Hypothalamus (tissue), 51 donors: ENCODE measurements at places on chromosomes 5 and 9.

- DNase-seq, result peak; percentile 12
These were observed 51.9 kb downstream of the TGFBI start for GRCh38 chr5:136080483-136081216.

- no peak for DNase-seq
These were observed 108.4 kb downstream of the ENTREP1 start for GRCh38 chr9:69433392-69433791.

DNA sequence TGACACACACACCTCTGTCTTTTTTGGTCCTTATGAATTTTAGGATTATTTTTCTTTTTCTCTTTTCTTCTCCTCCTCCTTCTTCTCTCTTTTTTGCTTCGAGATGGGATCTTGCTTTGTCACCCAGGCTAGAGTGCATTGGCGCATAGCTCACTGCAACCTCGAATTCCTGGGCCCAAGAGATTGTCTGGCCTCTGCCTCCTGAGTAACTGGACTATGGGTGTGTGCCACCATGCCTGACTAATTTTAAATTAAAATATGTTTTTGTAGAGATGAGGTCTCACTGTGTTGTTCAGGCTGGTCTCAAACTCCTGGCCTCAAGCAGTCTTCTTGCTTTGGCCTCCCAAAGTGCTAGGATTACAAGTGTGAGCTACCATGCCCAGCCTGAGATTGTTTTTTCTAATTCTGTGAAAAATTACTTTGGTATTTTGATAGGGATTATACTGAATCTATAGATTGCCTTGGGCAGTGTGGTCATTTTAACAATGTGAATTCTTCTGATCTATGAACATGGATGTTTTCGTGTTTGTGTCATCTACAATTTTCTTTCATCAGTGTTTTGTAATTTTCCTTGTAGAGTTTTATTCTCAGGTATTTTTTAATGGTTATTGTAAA is 7.7 kb downstream of the AHRR start:
- DNase-seq, result no peak

DNA sequence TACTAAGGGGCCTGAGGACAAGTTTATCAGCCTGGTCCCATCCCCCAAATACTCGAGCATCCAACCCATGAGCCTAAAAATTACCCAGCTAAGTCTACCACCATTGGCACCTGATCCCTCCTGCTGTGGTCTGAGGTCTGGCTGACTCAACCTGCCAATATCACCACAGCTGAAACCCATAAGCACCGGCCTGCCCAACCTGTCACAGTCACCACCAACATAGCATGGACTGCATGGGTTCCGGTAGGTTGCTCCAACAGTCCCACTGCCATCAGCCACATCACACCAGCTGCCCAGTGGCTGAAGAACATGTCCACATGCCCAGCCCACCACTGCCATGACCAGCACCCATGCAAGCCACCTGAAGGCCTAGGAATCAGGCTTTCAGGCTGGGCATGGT is 495.0 kb downstream of the PRELID2 start:
- no peak for DNase-seq

GRCh38 chr5:141199359-141200235 is at the start of gene PCDHB11:
Gene PCDHB11 (plus strand): TSS chr5:141199627. CDS start chr5:141199775, 148 bp downstream.
- no peak for DNase-seq

GRCh38 chr5:73969195-73970036 is 343.4 kb downstream of the ARHGEF28 start:
- DNase-seq, result no peak

DNA sequence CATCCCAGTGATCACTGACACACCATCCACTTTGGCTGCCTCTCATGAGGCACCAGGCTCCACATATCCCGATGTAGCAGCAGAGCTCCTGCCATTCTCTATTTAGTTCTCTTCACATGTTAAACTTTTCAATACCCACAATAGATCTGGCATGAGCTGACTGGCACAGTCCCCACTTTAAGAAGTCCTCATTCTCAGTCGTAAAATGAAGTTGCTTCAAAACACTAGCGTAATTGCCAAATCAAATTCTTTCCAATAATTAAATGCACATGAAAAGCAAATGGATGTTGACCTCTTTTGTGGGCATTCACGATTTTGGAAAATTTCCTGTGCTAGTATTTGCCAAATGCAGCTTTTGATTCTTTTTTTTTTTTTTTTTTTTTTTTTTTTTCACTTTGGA is 32.4 kb downstream of the HAPLN1 start:
- DNase-seq, result no peak

GRCh38 chr5:142013734-142014521 is 1.1 kb upstream of the GNPDA1 start:
- no peak for DNase-seq

- no peak for DNase-seq
These were observed 4.0 kb downstream of the SNX30 start for GRCh38 chr9:112754578-112754977.

GRCh38 chr9:107929443-107929842 is 439.9 kb upstream of the KLF4 start:
- peak; percentile 13 for DNase-seq

- DNase-seq, result no peak
These were observed 884 bp upstream of the GSN start for GRCh38 chr9:121266906-121267650.

- DNase-seq, result peak; percentile 15
These were observed 77.2 kb downstream of the ATP10B start for GRCh38 chr5:160774666-160775315.

- no peak for DNase-seq
These were observed 78.9 kb downstream of the PARP8 start for GRCh38 chr5:50745221-50745910.

GRCh38 chr5:72860499-72860898 is 44.0 kb downstream of the TNPO1 start:
- no peak for DNase-seq

DNA sequence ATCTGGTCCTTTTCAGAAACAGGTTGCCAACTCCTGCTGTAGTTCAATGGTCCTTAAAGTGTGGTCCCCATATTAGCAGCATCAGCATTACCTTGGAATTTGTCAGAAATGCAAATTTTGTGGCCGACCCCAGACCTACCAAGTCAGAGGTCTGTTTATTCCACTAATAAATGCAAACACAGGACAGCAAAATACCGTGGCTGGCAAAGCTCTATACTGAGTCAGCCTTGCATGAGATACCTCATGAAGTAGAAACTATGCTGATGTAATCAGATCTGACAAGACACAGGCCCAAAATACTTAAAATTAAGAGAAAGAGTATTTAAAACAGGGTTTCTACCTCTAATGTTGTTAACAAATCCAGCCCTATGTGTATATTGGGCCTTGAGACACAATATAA is 3.0 kb downstream of the GOLM1 start:
- no peak for DNase-seq

DNA sequence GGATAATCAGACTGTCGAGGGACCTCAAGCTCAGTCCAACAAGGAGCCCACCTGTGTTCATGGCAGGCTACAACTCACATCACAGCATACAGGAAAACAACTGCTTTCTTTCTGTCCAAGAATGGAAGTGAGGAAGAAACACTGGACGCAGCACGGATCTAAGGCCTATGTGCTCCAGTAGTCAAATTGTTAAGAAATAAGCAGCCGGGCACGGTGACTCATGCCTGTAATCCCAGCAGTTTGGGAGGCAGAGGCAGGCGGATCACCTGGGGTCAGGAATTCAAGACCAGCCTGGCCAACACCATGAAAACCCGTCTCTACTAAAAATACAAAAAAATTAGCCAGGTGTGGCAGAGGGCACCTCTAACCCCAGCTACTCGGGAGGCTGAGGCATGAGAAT is 427.8 kb downstream of the BNC2 start:
- no peak for DNase-seq

- DNase-seq, result no peak
These were observed 61.3 kb upstream of the TYRP1 start for GRCh38 chr9:12631866-12632265.

DNA sequence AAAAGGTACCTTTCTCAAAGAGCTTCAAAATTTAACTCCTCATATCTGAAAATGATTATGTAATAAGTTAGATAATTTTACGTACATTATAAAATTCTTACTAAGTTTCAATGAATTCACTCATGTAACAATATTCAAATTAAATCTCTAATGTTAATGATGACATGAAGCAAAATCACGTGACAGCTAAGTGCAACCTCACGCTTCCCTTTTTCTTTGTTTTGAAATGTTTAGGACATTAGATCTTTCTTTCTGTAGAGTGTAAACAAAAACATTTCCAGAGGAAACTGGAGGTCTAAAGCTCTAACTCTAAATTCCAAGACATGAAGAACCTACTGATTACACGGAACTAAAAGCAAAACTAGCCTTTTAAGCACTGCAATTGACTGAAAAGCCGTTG is 227.3 kb upstream of the TBCA start:
- no peak for DNase-seq

DNA sequence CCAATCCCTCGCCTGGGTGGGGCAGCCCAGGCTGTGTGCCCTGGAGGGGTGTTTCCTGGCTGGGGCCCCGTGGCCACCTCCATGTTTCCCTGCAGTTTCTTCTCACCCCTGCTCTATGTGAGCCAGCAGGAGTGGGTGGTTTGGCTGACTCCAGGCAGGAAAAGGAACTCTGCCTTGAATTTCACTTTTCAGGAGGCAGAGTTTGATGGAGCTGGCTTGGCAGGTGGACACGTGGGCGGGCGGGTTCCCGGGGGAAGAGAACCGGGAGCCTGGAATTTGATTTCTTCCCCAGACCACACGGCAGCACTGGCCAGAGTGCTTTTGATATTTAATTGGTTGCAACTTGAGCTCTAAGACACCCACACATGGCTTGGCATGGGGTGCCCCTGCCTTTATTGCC is 119.8 kb upstream of the PANK3 start:
- no peak for DNase-seq

GRCh38 chr9:89724659-89725058 is 119.8 kb downstream of the GADD45G start:
- DNase-seq, result no peak

- no peak for DNase-seq
These were observed 133.6 kb downstream of the ATG10 start for GRCh38 chr5:82105457-82105856.

- no peak for DNase-seq
These were observed 58.7 kb downstream of the ICE1 start for GRCh38 chr5:5481206-5481605.

GRCh38 chr5:108941746-108942145 is 194.0 kb downstream of the FER start:
- no peak for DNase-seq

DNA sequence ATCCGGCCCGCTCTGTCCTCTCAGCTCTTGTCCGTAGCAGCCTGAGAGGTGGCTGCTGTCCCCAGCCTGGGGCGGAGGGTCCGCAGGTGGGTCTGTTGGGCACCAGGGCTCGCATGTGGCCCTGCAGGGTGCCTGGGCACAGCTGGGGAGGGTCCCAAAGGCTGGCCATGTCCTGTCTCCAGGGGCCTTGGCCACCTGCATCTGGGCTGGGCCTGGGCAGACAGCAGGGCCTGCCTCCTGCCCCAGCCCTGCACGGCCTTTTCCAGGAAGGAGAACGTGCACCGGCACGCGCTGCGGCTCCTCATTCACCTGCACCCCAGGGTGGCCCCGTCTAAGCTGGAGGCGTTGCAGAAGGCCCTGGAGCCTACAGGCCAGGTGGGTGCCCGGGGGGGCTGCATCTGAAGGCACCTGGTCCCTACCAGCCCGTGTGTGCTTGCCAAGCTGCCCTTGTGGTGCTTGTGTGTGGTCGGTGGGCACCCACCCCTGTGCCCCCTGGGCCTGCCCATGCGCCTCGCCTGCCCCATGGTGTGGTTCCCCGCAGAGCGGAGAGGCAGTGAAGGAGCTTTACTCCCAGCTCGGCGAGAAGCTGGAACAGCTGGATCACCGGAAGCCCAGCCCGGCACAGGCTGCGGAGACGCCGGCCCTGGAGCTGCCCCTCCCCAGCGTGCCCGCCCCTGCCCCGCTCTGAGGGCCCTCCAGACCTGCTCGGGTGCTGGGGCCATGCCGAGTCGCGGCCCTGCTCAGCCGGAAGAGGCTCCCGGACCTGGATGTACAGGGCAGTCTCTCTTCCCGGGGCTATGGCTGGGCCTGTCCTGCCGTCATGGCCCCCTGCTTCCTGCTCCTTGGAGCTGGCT is 5.1 kb upstream of the TOR4A start:
- no peak for DNase-seq

GRCh38 chr5:57831932-57832331 is 349.3 kb upstream of the ACTBL2 start:
- DNase-seq, result no peak

- no peak for DNase-seq
These were observed 73.8 kb upstream of the IL17B start for GRCh38 chr5:149452665-149453617.

GRCh38 chr5:127028822-127029457 is 1.4 kb downstream of the MARCHF3 start:
- no peak for DNase-seq

DNA sequence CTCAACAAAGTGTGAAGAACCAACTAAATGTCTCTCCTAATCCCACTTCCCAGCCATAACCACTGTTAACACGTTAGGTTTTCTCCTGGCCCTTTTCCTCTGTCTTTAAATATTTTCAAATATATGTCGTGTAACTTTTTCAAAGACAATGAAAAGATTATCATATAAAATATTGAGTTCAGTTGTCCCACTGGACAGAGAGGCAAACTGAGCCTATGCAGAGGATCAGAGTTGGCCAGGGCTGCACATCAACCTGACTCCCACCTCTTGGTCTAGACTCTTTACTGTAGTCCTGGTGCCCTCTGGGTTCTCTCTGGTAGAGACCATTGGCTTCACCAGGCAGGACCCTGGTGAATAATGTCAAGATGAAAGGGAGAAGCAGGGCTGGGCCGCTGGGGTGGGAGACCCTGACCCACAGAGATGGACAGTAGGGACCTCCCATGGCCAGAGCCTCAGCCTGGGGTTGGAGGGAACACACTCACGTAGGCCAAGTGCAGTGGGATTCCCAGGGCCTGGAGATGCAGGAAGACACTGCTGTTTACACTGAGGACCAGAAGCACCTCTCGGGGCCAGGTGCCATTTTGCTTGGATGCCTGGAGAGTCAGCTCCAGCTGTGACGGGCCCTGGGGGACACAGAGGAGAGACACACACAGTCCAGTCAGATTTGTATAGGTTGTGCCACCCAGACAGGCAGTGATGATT is 25.1 kb downstream of the ENG start:
- no peak for DNase-seq

DNA sequence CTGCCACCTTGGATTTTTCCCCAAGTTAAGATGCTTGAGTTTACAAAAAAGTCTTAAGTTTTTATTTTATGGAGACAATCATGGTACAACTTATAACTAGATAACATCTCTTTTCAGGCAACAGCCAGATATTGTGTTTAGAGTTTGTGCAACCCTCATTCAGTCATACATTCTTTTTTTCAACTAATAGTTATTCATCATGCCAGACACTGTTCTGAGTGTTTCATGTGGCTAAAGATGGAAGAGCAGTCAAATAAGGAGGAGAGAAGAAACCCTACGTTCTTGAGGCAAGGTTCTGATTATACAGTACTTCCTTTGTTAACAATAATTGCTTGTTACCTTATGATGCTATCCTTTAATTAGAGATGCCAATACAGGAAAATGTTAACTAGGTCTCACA is 42.1 kb upstream of the ZNF462 start:
- no peak for DNase-seq

- DNase-seq, result no peak
These were observed 83.0 kb upstream of the FCN1 start for GRCh38 chr9:135000647-135001245.

DNA sequence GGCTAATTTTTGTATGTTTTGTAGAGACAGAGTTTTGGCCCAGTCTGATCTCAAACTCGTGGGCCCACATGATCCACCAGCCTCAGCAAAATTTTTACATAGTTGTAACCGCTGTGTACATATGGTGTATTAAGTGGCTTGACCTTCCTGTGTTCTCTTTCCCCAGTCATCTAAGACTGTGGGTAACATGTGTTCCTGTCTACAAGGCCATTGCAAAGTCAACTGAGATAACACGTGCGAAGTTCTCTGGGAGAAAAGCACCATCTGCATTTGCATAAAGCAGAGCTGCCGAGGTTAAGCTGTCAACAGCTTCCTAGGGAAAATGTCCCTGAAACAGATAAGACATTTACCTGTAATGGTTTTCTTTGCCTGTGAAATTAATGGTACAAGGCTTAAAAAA is 273.7 kb downstream of the FANCC start:
- DNase-seq, result no peak
